ENCODE measurements at places on chromosomes 2 and 18.

DNA sequence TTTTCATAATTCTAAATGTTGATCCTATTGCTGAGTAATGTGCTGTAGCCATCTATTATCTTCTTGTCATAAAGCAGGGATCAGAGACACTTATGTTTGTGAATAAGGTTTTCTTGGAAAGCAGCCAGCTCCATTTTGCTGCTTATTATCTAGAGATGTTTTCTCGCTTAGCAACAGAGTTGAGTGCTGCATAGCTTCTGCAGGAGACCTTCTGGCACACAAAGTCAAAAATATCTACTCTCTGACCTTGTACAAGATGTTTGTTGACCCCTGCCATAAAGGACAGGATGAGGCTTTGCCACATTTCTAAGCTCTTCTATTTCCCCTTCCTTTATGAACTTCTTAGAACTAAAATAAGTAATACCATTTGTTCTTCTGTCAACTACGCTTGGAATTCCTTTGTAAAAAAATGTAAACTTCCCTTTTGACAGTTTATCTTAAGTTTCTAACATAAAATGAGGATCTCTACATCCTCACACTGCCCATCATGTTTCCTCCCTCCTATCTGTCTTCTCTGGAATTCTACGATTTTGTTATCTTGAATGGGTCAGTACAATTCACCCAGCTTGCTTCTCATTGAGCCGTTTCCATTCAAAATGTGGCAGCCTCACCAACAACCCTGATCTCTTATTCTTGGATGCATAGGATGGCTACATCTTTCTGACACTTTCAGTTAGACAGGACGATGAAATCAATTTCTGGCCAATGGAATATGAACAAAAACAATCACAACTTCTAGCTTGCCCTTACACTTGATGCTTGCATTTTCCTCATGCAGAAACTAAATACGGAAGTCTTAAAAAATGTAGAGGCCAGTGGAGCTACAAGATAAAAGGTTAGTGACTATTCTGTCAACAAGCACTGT is 1377.0 kb downstream of the SUCLG1 start:
- DNase-seq: peak; percentile 76

- no peak for DNase-seq
Observed at GRCh38 chr2:41182961-41183360, 731.1 kb upstream of the SLC8A1 start.

DNA sequence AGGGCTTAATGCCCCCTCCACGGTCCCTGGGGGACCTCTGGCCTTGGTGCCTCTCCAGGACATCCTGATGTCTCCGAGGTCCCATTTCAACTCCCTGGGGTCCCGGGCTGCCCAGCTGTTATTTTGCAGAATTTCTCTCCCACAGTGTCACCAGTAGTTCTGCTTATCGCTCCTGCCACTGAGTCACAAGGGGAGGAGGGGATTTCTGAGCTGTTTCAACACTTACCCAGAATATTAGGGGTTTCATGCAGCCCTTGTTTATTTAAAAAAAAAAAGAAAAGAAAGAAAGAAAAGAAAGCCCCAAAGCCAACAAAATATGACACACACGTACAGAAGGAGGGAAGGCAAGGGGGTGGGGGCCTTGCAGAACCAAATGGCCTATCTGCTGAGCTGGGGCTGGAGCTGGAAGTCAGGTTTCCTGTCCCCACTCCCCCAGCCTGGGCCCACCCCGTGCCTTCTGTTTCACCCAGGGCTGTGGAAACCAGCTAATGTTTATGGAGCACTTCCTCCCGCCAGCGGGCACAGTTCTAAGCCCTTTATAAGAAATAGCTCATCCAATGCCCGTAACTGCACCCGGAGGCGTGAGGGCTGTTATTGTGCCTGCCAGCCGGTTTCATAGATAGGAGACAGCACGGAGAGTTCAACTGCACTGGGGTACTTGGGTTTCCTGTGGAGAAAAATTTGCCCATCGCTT is 8.4 kb upstream of the ARID5A start:
- DNase-seq: no peak

DNA sequence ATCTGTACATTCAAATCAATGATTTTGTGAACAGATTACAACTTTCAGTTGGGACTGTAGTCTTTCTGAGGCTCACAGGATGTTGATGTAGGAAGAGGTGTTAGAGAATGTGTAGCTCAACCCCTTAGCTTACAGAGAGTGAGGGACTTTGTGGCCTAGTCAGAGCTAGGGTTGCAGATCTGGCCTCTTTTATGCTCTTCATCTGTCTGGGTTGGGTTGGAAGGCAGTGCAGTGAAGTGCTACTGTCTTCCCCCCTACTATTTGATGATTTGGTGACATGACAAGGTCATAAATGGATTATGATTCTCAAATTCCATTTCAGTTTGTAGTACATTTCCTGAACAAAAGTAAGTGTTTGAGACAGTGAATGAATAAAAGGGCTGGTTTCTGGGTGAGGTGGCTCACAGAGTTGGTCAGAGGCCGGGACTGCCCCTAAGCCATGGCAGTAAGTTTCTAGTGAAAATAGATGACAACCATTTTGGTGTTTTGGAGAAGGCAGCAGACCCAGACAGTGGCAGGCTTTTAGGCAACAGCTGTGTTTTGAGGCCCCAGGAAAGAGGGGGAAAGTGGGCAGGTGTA is 21.6 kb downstream of the MAP4K4 start:
- DNase-seq: no peak

DNA sequence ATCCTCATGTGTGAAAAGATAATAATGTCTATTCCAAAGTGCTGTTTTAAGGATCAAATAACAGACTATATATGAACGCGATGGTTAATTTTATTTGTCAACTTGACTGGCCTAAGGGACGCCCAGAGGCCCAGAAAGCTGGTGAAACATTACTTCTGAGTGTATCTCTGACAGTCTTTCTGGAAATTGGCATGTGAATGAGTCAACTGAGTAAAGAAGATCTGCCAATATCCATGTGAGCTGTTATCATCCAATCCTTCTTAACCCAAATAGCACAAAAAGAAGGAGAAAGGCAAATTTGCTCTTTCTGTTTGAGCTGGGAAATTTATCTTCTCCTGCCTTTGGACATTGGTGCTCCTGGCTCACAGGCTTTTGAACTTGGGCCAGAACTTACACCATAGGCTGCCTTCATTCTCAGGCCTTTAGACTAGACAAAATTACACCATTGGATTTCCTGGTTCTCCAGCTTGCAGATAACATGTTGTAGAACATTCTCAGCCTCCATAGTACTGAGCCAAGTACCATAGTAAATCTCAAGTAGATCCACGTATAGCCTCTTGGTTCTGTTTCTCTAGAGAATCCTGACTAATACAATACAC is 114.7 kb upstream of the DOCK10 start:
- no peak for DNase-seq

Data from NCI-H2029 treated with DMSO at 0.1 percent for 48 hours (cell line).